ENCODE measurements at places on chromosomes 1 and 21. TPM values are rescaled to one million over a fixed set of nuclear protein-coding genes. Genes with fewer than 3 reads are reported as not detected.

Gene REN
- not detected for polyA plus RNA-seq

GRCh38 chr1:215273838-215274516, 191.4 kb downstream of the KCNK2 start:
- no peak for DNase-seq
- no peaks in the 10 kb centered on the region for H3K4me1 ChIP-seq
- no peak overlapping the region for H3K27ac ChIP-seq

Gene DNAJC6
- polyA plus RNA-seq = not detected

- H3K4me3 ChIP-seq = no peak overlapping the region
- H3K27me3 ChIP-seq = no peaks in the 10 kb centered on the region
- no peaks in the 10 kb centered on the region for H3K36me3 ChIP-seq
- H3K4me1 ChIP-seq = no peaks in the 10 kb centered on the region
- no peak for DNase-seq
These were observed 165.6 kb downstream of the DSCAM start for GRCh38 chr21:40681164-40681859.

- H3K4me3 ChIP-seq = no peak overlapping the region
- no peaks in the 10 kb centered on the region for H3K36me3 ChIP-seq
- H3K27ac ChIP-seq = no peak overlapping the region
- H3K27me3 ChIP-seq = no peaks in the 10 kb centered on the region
- H3K4me1 ChIP-seq = no peaks in the 10 kb centered on the region
These were observed 26.8 kb upstream of the TMPRSS15 start for GRCh38 chr21:18430341-18430740.

Gene RUNX3
- 44.9 TPM for polyA plus RNA-seq

GRCh38 chr21:39186676-39187075, 3.4 kb upstream of the PSMG1 start:
- no peaks in the 10 kb centered on the region for H3K36me3 ChIP-seq
- H3K4me1 ChIP-seq = peaks cover 10% of the 10 kb centered on the region
- no peaks in the 10 kb centered on the region for H3K27me3 ChIP-seq
- no peak overlapping the region for H3K27ac ChIP-seq

Gene TEDDM1
- polyA plus RNA-seq = not detected

GRCh38 chr1:65965112-65965996, 172.7 kb downstream of the PDE4B start:
- H3K27me3 ChIP-seq = no peaks in the 10 kb centered on the region
- H3K36me3 ChIP-seq = no peaks in the 10 kb centered on the region
- DNase-seq = no peak
- no peak overlapping the region for H3K27ac ChIP-seq

Gene NKAIN1
- polyA plus RNA-seq = not detected

DNA sequence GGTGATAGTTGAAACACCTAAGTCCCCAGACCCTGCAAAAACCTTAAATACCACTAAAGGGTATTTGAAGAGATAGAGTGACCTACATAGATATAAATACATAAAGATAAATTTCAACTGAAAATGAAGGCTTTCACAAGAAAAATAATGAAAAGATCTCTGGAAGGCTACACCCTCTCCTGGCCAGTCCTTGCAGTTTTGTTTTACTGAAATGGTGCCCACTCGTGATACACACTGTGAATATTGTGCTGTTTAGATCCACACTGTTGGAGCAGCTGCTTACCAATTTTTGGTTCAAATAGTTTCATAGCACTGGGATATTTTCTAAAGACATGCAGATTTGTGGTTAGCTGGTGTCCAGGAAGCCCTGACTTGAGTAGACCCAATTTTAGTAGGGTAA, 31.5 kb upstream of the RNF187 start:
- DNase-seq = no peak
- H3K27ac ChIP-seq = no peak overlapping the region
- no peak overlapping the region for H3K4me3 ChIP-seq
- H3K36me3 ChIP-seq = no peaks in the 10 kb centered on the region
- H3K4me1 ChIP-seq = peaks cover 49% of the 10 kb centered on the region

Gene MAN1C1
- polyA plus RNA-seq = 1.2 TPM

GRCh38 chr1:183879494-183879893, 74.6 kb downstream of the RGL1 start:
- H3K36me3 ChIP-seq = no peaks in the 10 kb centered on the region
- no peak for DNase-seq
- H3K4me1 ChIP-seq = peaks cover 51% of the 10 kb centered on the region
- H3K27ac ChIP-seq = no peak overlapping the region

DNA sequence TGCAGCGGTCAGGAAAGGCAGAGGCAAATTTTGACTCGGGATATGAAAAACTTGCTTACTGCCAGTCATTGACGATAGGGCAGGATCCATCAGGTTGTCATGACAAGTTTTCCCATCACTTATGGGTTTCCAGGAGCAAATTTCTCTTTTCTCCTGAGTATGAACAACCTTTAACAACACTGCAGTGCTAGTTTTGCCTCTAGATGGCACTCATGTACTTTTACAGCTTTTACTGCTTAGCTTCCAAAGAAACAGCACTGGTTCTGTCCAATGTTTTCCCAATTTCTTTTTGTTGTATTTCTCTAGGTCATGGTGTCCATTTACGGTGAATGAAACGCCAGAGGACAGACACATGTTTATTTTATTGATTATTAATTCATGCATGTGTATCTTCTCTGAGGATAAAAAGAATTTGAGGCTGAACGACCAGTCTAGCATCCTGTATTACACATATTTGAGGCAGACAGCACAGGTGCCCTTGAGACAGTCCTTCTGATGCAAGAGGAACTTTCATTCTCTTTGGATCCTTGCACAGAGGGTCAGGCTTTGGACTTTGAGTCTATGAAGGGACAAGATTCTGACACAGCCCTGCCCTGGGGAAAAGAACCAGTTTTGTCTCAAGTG, 112.3 kb upstream of the TRABD2B start:
- H3K4me3 ChIP-seq = no peak overlapping the region
- peaks cover 2% of the 10 kb centered on the region for H3K27me3 ChIP-seq
- no peaks in the 10 kb centered on the region for H3K4me1 ChIP-seq
- no peaks in the 10 kb centered on the region for H3K36me3 ChIP-seq
- DNase-seq = peak; percentile 58

GRCh38 chr1:57307392-57308170, 116.3 kb downstream of the DAB1 start:
- H3K4me1 ChIP-seq = no peaks in the 10 kb centered on the region
- H3K4me3 ChIP-seq = no peak overlapping the region
- DNase-seq = no peak
- no peaks in the 10 kb centered on the region for H3K27me3 ChIP-seq
- no peak overlapping the region for H3K27ac ChIP-seq
- H3K36me3 ChIP-seq = no peaks in the 10 kb centered on the region

Gene FCRL2
- not detected for polyA plus RNA-seq

DNA sequence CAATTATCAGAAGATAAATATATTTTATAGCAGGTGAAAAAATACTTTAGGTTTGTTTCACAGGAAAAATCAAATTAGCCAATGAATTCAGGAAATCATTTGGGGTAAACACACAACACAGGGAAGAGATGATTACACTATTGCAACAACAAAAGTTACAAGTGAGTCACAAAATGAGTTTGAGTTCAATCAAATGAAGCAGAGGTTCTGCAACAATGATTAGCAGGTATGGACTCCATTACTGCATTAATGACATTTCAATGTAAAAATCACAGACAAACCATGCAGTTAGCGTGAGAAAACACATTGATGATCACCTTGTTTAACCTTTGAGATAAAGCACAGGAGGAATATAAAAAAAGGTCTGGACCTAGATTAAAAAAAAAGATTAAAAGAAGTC, 9.7 kb downstream of the ADGRL4 start:
- no peak for DNase-seq
- H3K27me3 ChIP-seq = no peaks in the 10 kb centered on the region
- H3K27ac ChIP-seq = no peak overlapping the region
- H3K4me3 ChIP-seq = no peak overlapping the region
- H3K4me1 ChIP-seq = no peaks in the 10 kb centered on the region
- H3K36me3 ChIP-seq = no peaks in the 10 kb centered on the region

- H3K36me3 ChIP-seq = peaks cover 69% of the 10 kb centered on the region
- no peak overlapping the region for H3K27ac ChIP-seq
- no peaks in the 10 kb centered on the region for H3K4me1 ChIP-seq
- no peaks in the 10 kb centered on the region for H3K27me3 ChIP-seq
These were observed 89.6 kb downstream of the PKN2 start for GRCh38 chr1:88773540-88774150.

- H3K4me1 ChIP-seq = peaks cover 11% of the 10 kb centered on the region
- no peak for DNase-seq
- no peak overlapping the region for H3K4me3 ChIP-seq
- H3K27me3 ChIP-seq = no peaks in the 10 kb centered on the region
- H3K36me3 ChIP-seq = peaks cover 53% of the 10 kb centered on the region
These were observed 46.9 kb downstream of the DOP1B start for GRCh38 chr21:36203603-36203889.

GRCh38 chr21:29238053-29238966, 60.4 kb upstream of the BACH1 start:
- DNase-seq = peak; percentile 43
- H3K4me3 ChIP-seq = no peak overlapping the region
- no peaks in the 10 kb centered on the region for H3K36me3 ChIP-seq
- H3K4me1 ChIP-seq = peaks cover 76% of the 10 kb centered on the region
- H3K27me3 ChIP-seq = no peaks in the 10 kb centered on the region

Gene HEYL
- 0.13 TPM for polyA plus RNA-seq
